ENCODE measurements at places on chromosomes 6 and 20. TPM values are rescaled to one million over a fixed set of nuclear protein-coding genes. Genes with fewer than 3 reads are reported as not detected.

C4A gene
- 12.3 TPM for total RNA-seq

GRCh38 chr6:99490608-99491007 is 24.6 kb downstream of the USP45 start:
- no peaks in the 10 kb centered on the region for H3K27me3 ChIP-seq
- no peak overlapping the region for H3K4me3 ChIP-seq
- no peak for DNase-seq
- peaks cover 4% of the 10 kb centered on the region for H3K4me1 ChIP-seq
- H3K36me3 ChIP-seq = peaks cover 10% of the 10 kb centered on the region

GRCh38 chr6:89145091-89145955 is 532 bp upstream of the PM20D2 start:
- peak overlapping the region; percentile 88 for H3K27ac ChIP-seq
- peaks cover 5% of the 10 kb centered on the region for H3K36me3 ChIP-seq
- peaks cover 39% of the 10 kb centered on the region for H3K4me1 ChIP-seq
- peak overlapping the region; percentile 77 for H3K4me3 ChIP-seq
- no peaks in the 10 kb centered on the region for H3K27me3 ChIP-seq
- no peak for DNase-seq

PHACTR1 gene
- total RNA-seq = 2.0 TPM
